ENCODE measurements at places on chromosomes 2 and 18.

DNA sequence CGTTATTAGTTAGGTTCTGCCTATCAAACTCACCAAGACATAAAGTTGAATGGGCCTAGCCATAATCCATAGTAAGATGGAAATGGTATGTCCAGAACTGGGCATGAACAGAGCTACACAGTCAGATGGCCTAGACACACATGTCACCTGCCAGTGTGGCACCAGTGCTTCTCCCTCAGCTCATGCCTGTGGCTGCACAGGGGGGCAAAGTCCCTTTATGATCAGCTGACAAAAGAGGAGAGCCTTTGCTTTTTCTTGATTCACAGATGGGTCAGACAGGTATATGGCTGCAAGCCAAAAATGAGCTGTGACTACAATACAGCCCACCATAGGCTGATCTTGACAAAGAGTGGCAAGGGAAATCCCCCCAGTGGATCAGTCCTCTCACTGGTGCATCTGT is 28.3 kb upstream of the STARD7 start:
- DNase-seq: no peak

- DNase-seq: no peak
These were observed 340.5 kb downstream of the PARD3B start for GRCh38 chr2:204885747-204886146.

DNA sequence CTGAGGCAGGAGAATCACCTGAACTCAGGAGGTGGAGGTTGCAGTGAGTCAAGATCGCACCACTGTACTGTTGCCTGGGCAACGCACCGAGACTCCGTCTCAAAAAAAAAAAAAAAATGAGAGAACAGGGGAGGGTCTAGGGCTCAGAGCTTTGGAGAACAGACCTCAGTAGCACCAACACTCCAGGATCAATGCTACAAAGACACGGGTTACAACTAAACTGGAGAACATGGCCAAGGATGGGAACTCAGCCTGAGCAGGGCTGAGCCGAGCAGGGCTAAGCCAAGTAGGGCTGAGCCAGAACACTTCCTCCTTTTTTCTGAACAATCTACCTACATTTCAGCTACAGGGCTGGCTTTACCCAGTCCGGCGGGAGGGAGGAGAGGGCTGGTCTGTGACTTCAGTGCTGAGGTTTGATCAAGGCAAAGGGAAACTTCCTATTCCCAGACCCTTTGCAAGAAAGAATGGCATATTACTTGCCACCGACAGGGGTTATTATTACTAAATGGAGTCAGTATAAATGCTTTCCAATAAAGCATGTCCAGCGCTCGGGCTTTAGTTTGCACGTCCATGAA is 2.9 kb upstream of the CASP8 start:
- DNase-seq: no peak

DNA sequence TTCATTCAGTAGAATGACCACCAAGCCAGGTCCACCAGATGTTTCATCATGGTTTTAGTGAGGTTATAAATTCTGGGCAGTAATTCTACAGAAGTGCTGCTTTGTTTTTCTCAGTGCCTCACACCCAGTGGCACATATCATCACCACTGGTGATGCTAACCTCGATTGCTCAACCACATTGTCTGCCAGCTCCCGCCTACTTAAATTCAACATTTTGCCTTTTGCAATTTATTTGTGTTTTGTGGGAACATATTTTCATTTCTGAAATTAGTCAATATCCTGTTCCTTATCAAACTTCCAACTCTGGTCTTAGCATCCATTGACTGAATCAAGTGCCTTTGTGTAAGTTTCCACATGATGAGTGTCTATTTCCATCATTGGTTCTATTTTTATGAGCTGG is 62.3 kb upstream of the TMEM178A start:
- no peak for DNase-seq

DNA sequence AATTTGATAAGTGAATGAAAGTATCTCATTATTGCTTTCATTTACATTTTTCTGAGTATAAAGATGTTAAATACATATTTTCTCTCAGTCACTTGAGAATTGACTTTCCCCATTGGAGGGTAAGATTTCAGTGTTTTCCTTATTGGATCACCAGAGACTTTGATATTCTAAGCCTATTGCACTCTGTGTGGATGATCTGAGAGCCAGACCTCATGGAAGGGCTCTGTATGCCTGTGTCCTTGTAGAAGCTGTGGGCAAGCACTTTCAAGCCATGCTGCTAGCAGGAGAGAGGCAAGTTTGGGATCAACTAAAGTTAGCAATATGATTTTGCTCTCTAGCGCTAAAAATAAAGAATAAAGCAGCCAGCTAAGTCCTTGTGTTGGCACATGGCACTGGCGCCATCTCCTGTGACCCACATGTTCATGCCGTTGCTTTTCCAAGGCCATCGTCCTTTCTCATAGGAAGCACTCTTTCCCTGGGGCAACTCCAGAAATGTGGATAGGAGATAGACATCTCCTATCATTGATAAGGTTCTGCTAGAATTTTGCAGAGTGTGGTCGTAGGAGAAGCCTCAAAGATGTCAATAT is 72.6 kb downstream of the AOX1 start:
- DNase-seq: no peak

DNA sequence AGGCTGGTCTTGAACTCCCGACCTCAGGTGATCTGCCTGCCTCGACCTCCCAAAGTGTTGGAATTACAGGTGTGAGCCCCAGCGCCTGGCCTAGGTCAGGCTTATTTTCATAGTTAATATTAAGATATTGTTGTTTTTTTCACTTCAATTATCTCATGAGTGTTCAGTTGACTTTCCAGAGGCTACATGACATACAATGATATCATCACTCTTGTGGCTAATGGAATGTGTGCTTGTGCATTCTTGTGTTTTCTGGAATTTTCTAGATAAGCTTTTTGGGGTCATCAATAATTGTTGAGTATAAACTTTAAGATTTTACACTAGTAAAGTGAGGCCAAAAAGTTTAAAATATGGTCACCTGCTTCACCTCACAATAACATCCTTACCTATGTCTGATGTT is 180.9 kb downstream of the FIGN start:
- no peak for DNase-seq

DNA sequence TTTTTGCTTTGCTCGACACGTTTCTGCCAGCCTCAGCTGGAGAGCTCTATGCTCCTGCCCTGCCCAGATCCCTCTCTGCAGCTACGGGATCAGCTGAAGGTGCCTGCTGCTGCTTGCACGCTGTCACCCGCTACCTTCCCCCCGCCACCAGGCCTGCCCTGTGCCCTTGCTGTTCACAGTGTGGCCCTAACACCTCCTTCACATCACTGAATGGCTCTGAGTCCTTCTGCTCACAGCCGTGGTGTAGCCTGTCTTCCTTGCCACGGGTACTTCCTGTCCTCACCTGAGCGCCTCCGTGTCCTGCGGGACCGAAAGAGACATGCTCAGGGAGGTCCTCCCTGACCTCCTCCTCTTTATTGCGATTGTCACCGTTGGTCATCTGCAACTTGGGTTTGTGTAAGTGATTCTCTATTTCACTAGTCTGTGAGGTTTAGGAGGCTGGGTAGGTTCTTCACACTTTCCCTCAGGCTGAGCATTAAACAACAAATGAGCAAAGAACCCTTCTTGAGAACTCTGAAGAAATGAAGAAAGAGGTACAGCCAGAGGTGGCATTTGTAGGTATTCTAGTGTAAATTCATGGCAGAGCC is 127.5 kb downstream of the NCK2 start:
- no peak for DNase-seq

GRCh38 chr2:113277474-113278072 is 1.1 kb downstream of the PAX8 start:
- no peak for DNase-seq

GRCh38 chr2:151552287-151552686 is 142.6 kb downstream of the RIF1 start:
- DNase-seq: no peak

All from stimulated activated CD4-positive, alpha-beta T cell treated with anti-CD3 and anti-CD28 coated beads, Interleukin-15, amount 100 ng/mL, for 1 hour (primary cell).